ENCODE measurements at places on chromosomes 5 and 9.

DNA sequence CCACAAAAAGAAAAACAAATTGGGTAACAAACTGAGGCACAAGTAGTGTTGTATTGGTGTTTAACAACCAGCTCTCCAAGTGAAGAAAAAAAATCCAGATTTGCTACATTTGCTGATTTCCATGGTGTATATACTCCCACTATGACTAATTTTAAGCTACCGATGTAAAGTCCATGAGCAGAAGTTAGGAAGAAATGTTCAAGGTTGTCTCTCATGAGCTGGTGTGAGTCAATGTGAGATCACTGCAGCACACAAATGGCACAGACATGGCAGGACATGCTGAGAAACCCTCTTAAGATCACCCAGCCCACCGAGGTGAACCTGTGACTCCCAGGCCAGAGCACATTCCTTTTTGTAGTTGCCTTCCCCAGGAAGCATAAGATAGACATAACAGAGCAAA is 36.2 kb downstream of the SLC44A1 start:
- DNase-seq: peak; percentile 99

DNA sequence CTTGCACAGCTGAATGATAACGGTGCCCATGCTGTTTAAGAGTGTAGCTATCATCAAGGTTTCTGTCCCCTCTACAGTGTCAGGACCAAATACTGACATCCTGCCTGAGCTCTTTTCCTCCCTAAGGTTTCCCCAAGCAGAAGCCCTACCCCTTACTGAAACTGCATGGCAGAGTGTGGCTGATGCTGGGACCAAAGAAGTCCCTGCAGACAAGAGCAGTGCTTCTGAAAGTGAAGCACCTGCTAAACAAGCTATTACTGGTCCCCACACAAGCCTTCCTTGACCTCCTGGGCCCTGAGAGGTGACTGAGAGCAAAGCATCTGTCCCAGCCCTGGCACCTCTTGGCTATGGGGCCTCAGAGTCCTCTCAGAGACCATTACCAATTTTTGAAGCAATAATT is 56.1 kb downstream of the CFAP90 start:
- DNase-seq: no peak

DNA sequence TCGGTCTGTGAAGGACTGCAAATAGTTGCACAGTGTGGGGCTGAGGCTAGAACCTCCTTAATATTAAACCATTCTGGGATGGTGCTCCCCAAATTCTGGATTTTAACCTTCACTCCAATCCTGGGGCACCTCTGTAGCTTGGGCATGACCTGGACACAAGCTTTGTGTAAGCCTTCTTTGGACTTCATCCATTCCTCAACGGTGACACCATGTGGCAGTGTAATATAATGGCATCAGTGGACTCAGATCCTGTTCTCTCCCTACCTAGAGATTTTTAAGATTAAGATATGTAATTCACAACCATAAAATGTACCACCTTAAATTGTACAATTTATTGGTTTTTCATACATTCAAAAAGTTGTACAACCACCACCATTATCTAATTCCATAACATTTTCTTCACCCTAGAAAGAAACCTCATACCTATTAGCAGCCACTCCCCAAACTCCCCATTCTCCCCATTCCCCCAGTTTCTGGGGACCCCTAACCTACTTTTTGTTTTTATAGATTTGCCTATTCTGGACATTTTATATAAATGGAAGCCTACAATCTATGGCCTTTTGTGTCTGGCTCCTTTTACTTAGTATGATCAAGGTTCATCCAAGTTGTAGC is 4.8 kb upstream of the PLGRKT start:
- peak; percentile 67 for DNase-seq

GRCh38 chr5:777756-778161 is 6.8 kb downstream of the ZDHHC11B start:
- no peak for DNase-seq

DNA sequence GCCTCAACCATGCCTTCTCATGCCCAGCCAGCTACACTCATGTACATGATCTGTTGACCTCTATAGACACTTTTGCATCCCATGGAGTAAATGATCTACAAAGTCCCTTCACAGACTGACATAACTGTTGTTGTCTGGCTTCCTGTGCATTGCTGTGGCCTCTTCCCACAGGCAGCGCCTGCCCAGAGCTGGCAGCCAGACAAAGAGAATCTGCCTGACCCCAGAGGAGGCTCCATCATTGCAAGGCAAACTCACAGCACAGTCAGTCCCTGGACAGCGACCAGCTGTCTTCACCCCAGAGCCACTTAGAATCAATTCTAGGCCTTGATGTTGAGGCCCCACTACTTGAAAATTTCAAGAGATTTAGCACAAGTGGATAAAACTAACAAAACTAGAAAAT is 65.5 kb downstream of the INSYN2B start:
- DNase-seq: no peak

DNA sequence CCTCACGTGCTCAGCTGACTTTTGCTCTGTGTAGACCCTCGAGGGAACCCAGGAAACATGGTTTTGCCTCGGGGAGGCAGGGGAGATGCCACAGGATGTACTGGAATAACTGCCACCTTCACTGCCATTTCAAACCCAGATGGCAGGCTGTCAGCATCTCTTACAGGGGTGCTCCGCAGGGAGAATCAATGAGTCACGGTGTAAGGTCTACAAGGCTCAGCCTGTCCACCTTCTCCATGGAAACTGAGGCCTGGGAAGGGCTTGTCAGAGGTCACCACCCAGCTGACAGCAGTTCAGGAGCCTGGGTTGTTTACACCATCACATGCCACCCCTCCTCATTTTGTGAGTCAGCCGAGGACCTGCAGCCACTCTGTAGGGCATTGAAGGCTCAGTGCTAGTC is 30.8 kb downstream of the DAB2IP start:
- DNase-seq: peak; percentile 13

DNA sequence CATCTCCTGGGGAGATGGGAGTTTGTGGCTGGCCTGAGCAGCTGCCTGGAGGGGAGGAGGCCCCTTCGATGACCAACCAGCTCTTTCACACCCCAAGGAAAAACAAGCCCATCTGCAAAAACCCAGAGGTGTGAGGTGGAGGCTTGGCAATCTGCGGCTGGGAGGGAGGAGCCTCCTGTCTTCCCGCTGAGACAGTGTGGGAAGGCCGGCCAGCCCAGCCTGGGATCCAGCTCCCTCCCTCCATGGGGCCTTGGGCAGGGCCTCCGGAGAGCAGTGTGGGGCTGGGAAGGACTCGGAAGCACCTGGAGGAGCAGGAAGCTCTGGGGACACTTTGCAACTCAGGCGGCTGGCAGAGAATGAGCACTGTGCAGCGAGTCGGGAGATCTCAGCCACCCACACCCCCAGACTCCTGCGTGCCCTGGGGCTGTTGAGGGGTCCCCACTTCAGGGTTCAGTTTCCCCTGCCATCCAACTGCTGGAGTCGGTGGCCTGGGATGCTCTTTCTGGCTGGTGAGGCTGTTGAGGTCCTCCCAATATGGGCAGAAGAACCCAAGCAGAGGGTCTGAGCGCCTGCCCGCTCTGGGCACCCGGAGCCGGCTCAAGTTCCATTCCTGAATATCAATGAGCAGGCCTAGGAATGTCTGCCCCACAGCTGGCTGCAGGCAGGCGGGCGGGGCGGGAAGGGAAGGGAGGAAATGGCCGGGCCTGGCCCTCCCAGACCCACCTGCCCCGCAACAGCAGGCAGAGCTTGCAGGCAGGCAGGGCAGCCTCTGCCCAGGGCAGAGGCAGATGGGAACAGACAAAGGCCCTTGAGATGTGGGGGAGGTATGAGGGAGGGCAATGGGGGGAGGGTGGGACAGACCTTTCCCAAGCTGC is 101.1 kb downstream of the FGF18 start:
- DNase-seq: peak; percentile 36

Data from epithelial cell of esophagus (primary cell).